ENCODE measurements at places on chromosomes 4 and X. TPM values are rescaled to one million over a fixed set of nuclear protein-coding genes. Genes with fewer than 3 reads are reported as not detected.
A peak's percentile ranks its signal among the peaks of the same experiment; 100 is the strongest.

DNA sequence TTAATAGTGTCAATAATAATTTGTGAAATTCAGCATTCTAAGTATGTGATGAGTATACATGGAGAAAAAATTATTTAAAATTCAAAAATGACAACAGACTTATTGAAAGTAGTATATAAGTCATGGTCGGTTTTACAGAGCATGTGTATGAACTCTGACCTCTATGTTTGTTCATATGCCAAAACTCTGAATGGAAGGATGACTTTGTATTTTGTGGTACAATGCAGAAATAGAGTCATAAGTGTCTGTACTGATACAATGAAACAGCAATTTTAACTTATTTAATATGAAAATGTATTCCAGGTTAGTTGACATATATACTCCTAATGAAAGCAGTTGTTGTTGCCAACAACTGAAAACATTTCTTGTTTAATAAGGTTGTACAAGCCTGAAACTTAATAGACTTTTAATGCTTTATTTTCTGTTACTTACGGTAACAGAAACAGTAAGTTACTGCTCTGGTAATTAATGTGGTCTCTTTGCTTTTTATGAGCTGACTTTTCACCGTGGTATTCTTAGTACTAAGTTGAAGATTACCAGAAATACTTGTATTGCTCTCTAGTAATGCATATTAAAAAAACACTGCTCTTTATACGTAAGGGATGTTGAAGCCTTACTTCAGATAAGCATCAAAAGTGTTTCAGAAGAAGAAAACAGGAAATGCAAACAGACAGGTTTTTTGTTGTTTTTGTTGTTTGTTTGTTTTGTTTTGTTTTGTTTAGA lies 1.9 kb downstream of the UBE2K start:
- ATAC-seq = no peak

GRCh38 chr4:84319124-84319523 lies 180.0 kb downstream of the NKX6-1 start:
- peak; percentile 93 for ATAC-seq

- ATAC-seq = no peak
Observed at GRCh38 chrX:54237014-54237413, 54.0 kb upstream of the FAM120C start.

GRCh38 chr4:26822546-26822945 lies 38.1 kb upstream of the STIM2 start:
- no peak for ATAC-seq

DNA sequence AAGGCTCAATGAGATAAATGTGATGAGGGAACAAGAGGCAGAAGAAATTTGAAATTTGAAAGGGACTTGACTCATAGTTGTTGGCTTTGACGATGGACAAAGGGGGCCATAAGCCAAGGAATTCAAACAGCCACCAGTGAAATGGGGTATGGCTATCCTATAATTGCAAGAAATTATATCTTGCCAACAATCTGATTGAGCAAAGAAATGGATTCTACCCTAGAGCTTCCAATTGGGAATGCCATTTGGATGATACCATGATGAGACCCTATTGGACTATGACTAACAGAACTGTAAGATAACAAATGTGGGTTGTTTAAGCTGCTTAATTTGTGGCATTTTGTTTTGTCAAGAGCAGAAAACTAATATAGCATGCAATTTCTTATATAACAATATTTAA lies 270.1 kb upstream of the ARSJ start:
- no peak for ATAC-seq

DNA sequence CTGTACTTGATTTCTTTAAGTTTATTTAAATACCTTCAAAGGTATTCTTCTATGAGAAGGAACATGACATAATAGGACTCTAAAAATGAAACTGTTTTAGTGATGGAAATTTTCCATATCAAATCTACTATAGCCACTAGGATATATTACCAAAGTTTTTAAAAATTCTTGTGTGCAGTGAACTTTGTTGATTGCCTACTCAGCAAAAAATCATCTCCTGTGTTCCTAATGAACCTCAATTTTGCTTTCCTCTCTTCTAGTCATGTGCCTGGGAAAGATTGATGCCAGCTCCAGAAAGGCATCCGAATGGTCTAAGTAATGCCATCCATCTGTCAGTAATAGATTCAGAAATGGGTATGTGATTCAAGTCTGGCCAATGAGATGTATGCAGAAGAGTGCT lies 111.1 kb downstream of the ANXA3 start:
- no peak for ATAC-seq

DNA sequence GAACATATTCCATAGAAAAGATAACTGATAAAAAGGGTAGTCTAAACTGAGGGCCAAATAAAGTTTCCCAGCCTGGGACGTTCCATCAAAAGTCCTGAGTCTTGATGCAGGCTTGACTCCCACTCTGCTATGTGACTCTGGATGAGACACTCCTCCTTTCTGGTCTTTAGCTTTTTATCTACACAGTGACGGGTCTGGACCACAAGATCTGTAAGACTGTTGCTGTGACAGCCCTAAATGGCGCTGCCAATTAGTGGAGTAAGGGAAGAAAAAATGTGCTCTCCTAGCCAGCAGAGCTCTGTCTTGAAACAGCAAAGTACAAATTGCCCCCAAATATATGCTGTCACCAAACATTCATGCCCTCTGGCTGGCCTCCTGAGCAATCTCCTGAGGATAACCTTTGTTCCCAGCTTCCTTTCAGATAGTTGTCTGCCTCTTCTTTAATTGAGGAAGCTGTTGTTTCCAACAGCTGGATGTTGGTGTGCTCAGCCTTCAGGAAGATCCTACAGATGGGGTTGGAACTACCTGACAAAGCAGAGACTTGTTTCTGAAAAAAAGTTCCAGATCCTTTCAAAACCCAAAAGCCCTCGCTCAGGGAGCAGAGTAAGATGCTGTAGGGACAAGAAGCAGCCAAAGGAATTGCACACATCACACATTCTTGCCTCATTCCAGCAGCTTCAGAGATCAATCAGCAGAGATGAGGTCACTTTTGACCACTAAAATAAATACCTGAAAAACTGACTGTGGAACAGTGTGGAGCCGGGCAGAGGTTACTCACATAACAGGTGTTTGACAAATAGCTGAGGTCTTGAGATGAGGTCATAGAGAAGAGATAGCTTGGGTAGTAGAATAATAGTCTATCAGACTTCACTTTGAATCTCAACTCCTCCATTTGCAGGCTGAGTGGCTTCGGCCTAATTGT lies 383.4 kb upstream of the FGF13 start:
- ATAC-seq = no peak

- peak; percentile 73 for ATAC-seq
Observed at GRCh38 chrX:15564981-15565579, 35.7 kb downstream of the ACE2 start.

- no peak for ATAC-seq
Observed at GRCh38 chr4:75036046-75036830, 103.3 kb downstream of the PARM1 start.

- no peak for ATAC-seq
Observed at GRCh38 chrX:139965421-139965820, at the start of gene CXorf66. CXorf66 (minus strand) TSS chrX:139965521; CDS start chrX:139965496, 25 bp downstream.

GRCh38 chr4:31058656-31059055 lies 338.5 kb downstream of the PCDH7 start:
- ATAC-seq = no peak

- no peak for ATAC-seq
Observed at GRCh38 chr4:103482471-103482870, 237.3 kb downstream of the TACR3 start.

DNA sequence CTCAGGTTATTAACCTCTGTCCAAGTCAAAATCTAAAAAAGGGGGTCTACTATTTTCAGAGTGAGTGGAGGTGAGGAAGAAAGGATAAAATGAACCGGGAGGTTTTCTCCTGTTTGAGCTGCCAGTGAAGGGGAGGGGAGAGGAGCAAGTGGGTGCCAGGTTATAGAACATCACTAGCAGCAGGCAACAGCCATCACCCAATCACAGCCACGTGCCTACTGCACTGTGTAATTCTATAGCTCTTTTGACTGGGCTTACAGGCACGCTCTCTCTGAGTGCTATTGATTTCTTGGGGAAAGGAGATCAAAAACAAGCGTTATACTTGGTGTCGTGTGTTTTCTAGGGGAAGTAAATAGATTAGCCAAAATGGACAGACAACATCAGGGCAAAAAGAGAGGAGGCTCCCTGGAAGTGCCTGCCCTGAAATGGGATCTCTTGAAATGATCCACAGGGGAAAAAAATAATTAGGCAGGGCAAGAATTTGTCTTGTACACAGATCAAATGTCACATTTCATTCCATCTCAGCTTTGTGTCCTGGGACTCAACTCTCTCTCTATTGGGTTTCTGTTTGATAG lies 300.5 kb upstream of the LCORL start:
- ATAC-seq = no peak

DNA sequence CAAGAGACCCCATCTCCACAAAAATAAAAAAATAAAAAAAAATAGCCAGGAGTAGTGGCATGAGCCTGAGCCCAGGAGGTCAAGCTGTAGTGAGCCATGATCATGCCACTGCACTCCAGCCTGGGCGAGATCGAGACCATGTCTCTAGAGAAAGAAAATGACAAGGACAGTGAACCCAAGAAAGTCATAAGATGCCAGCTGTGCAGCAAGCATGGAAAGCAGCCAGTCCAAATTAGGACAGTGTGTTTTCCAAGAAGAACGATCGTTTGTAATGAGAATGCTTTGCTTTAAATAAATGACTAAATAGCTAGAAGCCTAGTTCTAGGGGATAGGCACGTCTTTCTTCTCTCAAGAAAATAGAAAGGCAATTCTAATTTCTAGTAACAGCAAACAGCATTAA lies 58.4 kb upstream of the MSANTD1 start:
- ATAC-seq = no peak

- no peak for ATAC-seq
Observed at GRCh38 chr4:32161392-32161791, 1441.2 kb downstream of the PCDH7 start.

The YY2 gene
- 2.4 TPM for total RNA-seq

The IBSP gene
- not detected for total RNA-seq

The FRMPD3 gene
- not detected for total RNA-seq

The SSX4B gene
- total RNA-seq = not detected

The ASB9 gene
- total RNA-seq = 1.2 TPM

The AFM gene
- total RNA-seq = not detected

The TMSB15A gene
- total RNA-seq = not detected

The HGFAC gene
- 0.62 TPM for total RNA-seq

The CDK16 gene
- 48.8 TPM for total RNA-seq

All from gastroesophageal sphincter (tissue), 4 donors.